ENCODE measurements at places on chromosomes 13 and 19.

GRCh38 chr13:113794086-113794485, 35.1 kb downstream of the TMEM255B start:
- DNase-seq = no peak

GRCh38 chr13:75219479-75220237, 262.3 kb downstream of the TBC1D4 start:
- peak; percentile 75 for DNase-seq

GRCh38 chr19:50036908-50037307, 11.1 kb downstream of the ZNF473 start:
- DNase-seq = no peak

DNA sequence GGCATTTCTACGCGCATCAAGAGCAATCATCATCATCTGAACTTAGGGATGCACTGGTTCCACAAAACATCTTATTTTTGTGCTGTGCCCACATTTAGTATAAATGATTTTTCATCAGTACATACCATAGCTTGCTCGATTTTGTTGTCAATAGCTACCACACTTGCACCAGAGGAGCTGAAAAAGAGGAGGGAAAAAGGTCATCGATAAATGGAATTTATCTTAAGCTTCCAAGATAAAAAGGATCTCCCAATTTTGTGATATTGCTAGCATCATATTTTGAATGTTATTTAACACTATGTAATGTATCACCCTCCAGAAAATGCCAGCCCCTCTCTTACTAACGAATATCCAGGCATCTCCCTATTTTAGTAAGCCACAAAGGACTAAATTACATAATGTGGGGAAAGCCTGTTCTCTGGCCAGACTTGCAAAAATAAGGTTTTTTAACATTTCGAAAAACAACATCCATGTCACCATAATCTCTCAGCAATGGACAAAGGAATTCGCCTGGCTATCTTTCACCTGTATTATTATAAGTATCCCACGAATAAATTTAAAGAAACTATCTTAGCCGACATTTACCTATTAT, 62.4 kb downstream of the SERP2 start:
- no peak for DNase-seq

- no peak for DNase-seq
These were observed 25.1 kb downstream of the RFX1 start for GRCh38 chr19:13981021-13981420.

- no peak for DNase-seq
These were observed 3.0 kb upstream of the APC2 start for GRCh38 chr19:1446713-1447481.

GRCh38 chr13:49877629-49878218, 58.4 kb downstream of the SPRYD7 start:
- no peak for DNase-seq

GRCh38 chr19:46823049-46823448, 27.6 kb downstream of the AP2S1 start:
- no peak for DNase-seq

- no peak for DNase-seq
These were observed 92.7 kb downstream of the SGCG start for GRCh38 chr13:23273498-23273897.

GRCh38 chr13:42532561-42533335, 41.2 kb upstream of the TNFSF11 start:
- no peak for DNase-seq

GRCh38 chr13:114129649-114130062, 2.8 kb downstream of the RASA3 start:
- DNase-seq = peak; percentile 48

Data from HT1080 (cell line).